Hematopoietic multipotent progenitor cell (in vitro differentiated cells): ENCODE measurements at places on chromosomes 11 and 22.

GRCh38 chr11:65047581-65048422 lies 6.8 kb downstream of the SAC3D1 start:
- DNase-seq, result peak; percentile 29

- DNase-seq, result no peak
Observed at GRCh38 chr22:43848366-43849171, 13.7 kb downstream of the SULT4A1 start.

DNA sequence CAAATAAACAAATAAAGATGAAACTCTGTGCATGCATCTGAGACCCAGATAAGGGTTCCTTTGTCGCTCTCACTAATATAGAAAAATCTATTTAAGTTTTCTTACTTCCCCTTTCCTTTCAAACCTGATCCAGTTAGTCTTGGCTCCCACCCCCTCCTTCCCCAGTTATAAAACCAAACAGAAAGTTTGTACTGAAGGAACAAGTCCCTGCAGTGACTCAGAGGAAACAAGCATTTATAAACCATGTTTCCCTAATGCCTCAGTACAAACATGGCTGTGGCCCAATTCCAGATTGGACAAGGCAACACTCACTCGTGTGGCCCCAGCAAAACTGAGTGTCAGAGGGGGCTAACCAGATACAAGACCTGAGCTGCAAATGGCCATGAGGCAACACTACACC lies 65.5 kb upstream of the ARHGAP20 start:
- DNase-seq, result peak; percentile 86

GRCh38 chr11:6260207-6260726 lies 629 bp downstream of the CCKBR start:
- no peak for DNase-seq

- DNase-seq, result peak; percentile 61
Observed at GRCh38 chr11:68584097-68584496, 100.2 kb upstream of the GAL start.

- no peak for DNase-seq
Observed at GRCh38 chr22:24125941-24126340, 55.3 kb upstream of the SUSD2 start.

GRCh38 chr22:46963672-46964545 lies 201.5 kb downstream of the TBC1D22A start:
- DNase-seq, result no peak

GRCh38 chr11:213111-213510 lies 5.6 kb downstream of the RIC8A start:
- no peak for DNase-seq

GRCh38 chr11:47907499-47907898 lies 59.3 kb upstream of the NUP160 start:
- no peak for DNase-seq

- no peak for DNase-seq
Observed at GRCh38 chr11:11313426-11313825, 39.6 kb downstream of the CSNK2A3 start.

DNA sequence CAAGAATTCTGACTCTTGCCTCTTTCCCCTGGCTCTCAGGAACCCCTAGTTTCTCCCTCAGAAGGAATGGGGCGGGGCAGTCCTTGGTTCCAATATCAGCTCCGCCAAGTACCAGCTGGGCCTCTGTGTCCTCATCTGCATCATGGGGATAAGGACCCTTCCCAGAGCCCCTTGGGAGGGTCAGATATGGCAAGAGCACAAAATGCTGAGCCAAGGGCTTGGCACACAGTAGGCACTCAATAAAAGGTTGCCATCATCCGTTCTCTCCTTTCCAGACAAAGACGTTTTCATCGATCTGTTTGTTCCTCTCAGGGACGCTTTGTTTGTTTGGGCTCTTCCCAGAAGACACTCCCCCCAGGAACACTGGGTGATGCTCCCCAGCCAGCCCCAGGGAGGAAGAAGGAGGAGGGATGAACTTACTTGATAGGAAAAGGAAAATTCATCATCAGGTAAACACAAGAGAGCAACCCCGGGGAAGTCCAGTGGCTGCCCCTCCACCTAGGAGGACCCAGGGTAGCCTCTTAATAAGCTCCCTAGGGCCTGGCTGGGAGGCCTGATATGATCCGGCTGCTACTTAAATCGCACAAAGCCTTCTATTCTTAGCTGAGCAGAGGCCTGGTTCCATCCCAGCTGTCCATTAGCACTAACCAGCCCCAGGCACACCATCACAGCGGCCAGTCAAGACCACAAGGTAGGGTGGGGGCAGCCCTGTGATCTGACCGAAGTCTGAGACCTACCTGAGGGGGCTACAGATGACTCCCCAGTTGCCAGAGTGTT lies 19.6 kb downstream of the GDPD5 start:
- DNase-seq, result no peak

GRCh38 chr11:100445231-100445735 lies 241.8 kb upstream of the ARHGAP42 start:
- no peak for DNase-seq

DNA sequence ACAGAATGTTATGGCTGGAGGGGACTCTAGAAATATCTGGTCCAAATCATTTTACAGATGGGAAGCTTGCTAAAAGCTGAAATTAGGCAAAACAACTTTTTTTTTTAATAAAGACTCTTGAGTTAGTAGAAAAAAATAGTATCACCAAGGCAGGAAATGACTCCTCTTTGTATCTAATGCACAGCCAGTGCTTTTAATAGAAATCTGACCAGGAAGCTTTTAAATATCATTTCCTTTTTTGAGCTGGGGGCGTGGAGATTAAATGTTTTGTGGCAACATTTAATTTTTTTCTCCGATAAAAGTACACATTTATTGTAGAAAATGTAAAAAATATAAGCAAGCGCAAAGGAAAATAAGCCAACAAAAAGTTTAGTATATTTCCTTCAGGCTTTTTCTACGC lies 22.5 kb downstream of the TRAF6 start:
- peak; percentile 25 for DNase-seq
